ENCODE measurements at places on chromosomes 13 and 19.
A peak's percentile ranks its signal among the peaks of the same experiment; 100 is the strongest.

GRCh38 chr13:34587576-34587975 is 354.5 kb upstream of the NBEA start:
- DNase-seq = no peak

DNA sequence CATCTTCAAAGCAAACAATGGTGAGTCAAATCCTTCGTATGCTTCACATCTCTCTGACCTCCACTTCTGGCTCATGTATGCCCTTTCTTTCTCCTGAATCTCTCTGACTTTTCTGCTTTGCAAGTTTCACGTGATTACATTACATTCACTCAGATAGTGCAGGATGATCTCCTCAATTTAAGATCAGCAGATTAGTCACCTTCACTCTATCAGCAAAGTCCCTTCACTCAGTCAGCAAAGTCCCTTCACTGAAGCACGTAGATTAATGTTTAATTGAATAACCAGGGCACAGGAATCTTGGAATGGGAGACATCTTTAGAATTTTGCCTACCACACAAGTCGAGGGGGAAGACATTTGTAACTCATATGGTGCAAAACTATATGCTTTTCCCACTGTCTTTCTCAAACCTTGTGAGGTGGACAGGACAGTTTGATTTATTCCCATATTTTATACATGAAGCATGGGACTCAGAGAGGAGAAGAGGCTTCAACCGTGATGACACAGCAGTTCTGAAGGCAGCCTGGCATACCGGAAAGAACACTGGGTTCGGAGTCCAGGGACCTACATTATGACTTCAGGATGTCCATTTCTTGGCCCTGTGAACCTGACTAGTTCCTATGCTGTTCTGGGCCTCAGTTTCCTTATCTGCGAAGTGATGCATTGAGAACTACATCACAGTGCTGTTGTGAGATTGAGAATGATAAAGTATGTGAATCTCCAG is 23.3 kb downstream of the SIGLECL1 start:
- DNase-seq = no peak

- DNase-seq = no peak
Observed at GRCh38 chr19:19438366-19439175, 33.1 kb downstream of the GATAD2A start.

DNA sequence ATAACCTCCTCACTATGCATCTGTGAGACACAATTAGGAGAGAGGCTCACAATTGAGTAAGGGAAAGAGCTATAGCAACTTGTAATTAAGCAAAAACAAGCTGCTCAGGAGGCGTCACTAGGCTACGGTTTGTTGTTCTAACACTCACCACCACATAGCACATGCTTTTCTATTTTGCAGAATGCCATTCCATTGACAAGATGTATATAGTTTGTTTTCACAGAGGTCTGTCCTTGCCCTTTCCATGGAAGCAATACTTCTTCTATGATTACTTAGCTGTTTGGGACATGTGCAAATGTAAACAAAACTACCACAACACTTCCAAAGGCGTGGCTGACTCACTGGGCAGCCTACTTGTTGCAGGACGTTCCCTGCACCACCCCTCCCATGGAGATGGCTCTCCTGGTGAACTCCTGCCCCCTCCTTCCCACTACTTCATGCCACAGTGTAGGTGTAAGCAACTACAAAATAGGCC is 33.9 kb upstream of the FAM216B start:
- DNase-seq = peak; percentile 64

DNA sequence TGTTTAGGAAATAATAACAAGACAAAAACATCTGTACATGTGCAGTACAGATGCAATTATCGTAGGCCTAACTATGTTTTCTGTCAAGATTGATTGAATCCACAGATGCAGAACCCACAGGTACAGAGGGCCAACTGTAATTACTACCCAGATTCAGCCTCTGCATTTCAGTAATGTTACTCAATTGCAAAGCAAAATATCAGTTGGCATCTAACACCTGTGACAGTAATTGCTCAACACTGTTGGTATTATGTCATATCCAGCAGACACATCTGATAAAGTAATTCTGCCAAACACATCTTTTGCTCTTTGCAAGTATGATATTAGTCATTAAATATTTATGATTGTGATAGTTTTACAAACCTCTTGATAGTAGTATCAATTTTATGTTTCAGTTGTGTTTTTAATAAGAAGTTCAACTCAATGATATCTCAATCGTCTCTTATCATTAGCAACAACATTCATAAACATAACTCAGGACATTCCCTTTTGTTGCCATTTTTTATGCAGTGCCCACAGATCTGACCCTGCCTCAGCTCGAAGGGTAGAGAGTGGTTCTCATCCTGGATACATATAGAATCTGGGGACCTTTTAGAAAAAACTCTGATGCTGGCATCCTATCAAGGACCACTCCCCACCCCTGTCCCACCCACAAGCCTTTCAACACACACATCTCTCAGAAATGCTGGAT is 104.7 kb downstream of the MYCBP2 start:
- DNase-seq = no peak

DNA sequence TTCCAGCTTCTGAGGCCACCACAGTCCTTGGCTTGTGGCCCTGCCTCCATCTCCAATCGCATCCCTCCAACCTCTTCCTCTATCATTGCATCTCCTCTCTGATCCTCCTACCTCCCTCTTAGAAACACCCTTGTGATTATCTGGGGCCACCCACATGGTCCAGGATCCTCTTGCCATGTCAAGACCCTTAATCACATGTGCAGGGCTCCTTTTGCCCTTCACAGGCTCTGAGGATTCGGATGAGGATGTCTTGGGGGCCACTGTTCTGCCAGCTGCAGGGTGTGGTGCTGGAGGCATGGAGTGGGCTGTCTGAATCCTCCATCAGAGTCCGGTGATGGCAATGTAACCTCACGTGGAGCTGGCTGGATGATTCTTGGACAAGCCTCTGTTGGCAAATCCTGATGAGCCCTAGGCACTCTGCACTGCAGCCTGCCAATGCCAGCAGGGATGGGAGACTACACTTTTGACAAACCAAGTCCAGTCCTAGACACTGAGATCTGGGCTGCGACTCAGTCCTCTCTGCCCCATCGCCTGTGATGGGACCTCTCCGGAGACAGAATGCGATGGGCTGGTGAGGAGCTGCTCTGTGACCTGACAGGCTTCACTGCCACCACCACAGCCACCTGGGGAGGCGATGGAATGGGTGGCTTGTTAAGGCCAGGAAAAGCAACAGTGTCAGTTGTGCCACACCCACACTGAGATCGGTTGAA is 61.2 kb downstream of the CCDC70 start:
- no peak for DNase-seq

DNA sequence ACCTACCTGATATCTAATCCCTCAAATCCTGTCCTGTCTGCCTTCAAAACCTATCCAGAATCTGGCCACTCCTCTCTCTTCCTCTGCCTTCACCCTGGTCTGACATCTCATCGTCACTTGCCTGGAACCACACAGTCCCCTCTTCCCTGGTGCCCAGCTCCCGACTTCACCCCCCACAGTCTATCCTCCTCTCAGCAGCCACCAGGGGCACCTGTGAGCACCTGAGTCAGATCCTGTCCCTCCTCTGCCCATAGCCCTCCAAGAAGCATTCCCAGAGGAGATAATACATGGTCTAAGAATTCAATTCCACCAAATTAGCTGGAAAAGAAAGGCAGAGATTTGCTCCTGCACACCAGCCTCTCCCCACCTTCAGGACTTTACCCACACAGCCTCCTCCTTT is 48.9 kb downstream of the ZNRF4 start:
- DNase-seq = no peak

DNA sequence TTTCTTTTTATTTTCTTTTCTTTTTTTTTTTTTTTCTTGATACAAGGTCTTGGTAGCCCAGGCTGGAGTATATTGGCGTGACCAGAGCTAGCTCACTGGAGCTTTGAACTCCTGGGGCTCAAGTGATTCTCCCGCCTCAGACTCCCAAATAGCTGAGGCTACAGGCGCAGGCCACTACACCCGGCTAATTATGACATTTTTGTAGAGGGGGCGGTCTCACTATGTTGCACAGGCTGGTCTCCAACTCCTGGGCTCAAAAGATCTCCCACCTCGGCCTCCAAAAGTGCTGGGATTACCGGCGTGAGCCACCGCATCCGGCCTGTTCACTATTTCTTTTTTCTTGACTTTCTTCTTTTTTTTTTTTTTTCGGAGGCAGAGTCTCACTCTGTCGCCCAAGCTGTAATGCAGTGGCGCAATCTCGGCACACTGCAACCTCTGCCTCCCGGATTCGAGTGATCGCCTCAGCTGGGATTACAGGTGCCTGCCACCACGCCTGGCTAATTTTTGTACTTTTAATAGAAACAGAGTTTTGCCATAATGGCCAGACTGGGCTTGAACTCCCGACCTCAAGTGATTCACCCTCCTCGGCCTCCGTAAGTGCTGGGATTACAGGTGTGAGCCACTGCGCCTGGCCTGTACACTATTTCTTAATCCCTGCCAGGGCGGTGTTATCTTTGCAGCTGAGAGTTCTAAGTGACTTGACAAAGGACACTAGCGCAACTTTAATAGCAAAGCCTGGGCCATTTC is 37.1 kb upstream of the LSM14A start:
- DNase-seq = no peak

DNA sequence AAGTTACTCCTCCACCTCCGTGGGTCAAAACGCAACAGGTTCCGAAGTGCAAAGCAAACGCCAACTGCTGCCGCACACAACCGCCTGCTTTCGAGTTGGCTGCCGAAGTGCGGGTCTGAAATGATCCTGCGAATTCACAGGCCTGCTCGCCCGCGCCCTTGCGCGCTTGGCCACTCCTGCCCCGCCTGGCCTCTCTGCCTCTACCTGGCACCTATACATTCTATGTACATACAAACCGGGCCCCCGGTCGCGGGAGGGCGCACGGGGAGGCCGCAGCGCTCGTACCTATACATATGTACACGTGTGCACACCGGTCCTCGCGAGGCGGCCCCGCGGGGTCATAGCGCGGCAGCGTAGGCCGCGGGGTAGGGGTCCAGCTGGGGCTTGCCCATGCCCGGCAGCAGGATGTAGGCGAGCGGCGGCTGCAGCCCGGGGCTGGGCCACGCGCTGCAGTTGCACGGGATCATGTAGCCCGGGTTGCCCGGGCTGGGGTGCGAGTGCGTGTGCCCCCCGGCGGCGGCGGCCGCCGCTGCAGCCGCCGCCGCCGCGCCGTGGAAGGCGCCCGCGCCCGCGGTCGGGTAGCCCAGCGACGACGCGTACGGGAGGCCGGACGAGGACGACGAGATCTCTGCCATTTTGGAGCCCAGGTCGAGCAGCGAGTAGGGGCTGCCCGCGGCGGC is 1.3 kb downstream of the SOX21 start:
- DNase-seq = no peak

DNA sequence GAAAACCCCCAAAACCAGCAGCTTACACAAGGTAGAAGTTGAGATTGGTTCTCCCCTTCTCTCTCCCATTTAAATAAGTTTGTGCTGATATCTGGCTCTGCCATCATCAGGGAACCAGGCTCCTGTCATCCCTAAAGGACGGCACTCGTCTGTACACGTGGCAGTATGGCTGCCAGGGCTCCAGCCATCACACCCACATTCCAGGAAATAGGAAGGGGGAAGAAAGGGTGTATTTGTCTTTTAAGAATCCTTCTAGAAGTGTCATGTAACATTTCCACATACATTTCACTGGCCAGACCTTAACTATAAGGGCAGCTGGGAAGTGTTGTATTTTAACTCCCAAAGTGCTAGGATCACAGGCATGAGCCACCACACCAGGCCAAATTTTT is 10.1 kb downstream of the SPC24 start:
- no peak for DNase-seq

DNA sequence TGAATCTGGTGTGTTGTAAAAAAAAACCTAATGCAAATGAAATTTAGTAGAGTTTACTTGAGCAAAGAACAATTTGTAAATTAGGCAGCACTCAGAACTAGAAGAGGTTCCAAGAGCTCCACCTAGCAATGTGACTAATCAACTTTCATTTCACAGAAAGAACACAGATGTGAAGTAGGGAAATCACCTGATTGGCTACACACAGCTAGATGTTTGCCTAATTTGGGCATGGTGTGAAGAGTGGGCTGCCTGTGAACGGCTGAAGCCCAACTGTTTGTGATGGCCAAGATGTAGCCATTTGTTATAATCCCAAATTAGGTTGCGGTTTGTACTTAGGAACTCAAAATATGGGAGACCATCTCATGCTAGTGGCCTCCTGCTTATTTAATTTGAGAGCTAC is 724.4 kb upstream of the SLITRK5 start:
- peak; percentile 1 for DNase-seq

GRCh38 chr13:77714119-77714755 is 16.8 kb downstream of the SLAIN1 start:
- no peak for DNase-seq

GRCh38 chr13:41059456-41060081 is 1.7 kb upstream of the WBP4 start:
- DNase-seq = peak; percentile 35

- no peak for DNase-seq
Observed at GRCh38 chr19:46875657-46876056, 14.9 kb downstream of the ARHGAP35 start.

GRCh38 chr13:74550039-74550438 is 415.8 kb upstream of the KLF12 start:
- no peak for DNase-seq

- no peak for DNase-seq
Observed at GRCh38 chr13:95793018-95793555, 116.1 kb downstream of the DNAJC3 start.

DNA sequence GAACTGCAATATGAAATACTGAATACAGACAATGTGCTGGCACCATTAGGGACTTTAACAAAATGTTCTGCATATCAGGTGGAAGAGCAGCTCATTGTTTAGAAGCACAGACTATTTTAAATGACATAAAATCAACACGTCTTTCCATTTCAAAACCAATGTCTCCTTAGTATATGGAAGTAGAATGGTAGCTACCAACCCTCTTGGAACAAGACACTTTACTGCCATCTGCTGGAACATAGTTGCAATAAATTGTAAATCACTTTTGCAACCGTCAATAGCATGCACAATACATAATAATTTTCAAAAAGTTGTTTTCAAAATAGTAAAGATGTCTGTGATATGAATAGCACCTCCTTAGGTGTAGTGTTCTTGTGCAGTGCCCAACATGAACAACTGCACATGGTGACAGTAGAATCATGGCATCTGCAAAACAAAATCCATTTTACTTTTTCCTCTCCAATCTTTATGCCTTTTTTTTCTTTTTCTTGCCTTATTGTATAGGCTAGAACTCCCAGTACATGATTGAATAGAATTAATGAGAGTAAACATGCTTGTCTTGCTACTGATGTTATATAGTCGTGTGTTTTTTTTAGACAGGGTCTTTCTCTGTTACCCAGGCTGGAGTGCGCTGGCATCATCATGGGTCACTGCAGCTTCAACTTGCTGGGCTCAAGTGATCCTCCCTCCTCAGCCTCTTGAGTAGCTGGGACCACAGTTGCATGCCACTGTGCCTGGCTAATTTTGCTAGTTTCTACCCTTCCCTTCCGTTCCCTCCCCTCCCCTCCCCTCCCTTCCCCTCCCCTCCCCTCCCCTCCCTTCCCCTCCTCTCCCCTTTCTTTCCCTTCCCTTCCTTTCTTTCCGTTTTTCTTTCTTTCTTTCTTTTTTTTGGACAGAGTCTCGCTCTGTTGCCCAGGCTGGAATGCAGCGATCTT is 7.8 kb upstream of the LYPD5 start:
- peak; percentile 85 for DNase-seq

- DNase-seq = no peak
Observed at GRCh38 chr13:90084684-90085290, 1262.7 kb upstream of the MIR17HG start.

GRCh38 chr19:10088949-10089554 is 2.9 kb downstream of the SHFL start:
- no peak for DNase-seq

- DNase-seq = no peak
Observed at GRCh38 chr13:106372199-106373155, 163.0 kb downstream of the EFNB2 start.

Data from SW480 (cell line).